H1 (cell line): ENCODE measurements at places on chromosomes 4 and X. TPM values are rescaled to one million over a fixed set of nuclear protein-coding genes. Genes with fewer than 3 reads are reported as not detected.

GRCh38 chr4:122857160-122857559 is 30.5 kb downstream of the FGF2 start:
- no peak for DNase-seq

- DNase-seq, result no peak
These were observed 526.4 kb upstream of the CXorf51A start for GRCh38 chrX:147340947-147341346.

GRCh38 chr4:9916346-9916745 is 105.0 kb downstream of the SLC2A9 start:
- no peak for DNase-seq

DNA sequence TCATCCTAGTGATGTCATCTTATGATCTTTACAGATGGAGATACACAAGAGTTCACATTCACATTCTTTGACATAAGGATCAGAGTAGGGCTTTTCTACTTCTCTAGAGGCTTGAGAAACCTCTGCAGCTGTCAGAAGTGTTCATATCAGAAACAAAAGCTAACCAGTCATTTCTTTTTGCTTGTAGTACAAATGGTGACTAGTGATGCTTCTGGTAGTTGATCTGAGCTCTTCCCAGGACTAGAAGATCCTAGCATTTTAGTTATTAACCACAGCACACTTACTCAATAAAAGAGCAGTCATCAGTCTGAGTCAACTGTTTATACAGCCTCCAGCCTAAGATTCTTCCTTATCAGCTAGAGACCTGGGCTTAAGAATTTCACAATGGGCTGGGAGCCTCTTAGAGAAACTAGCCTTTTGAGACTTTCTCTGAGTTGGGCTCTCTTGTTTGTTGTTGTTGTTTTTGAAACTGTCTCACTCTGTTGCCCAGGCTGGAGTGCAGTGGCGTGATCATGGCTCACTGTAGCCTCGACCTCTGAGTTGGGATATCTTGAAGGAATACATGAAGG is 84.1 kb downstream of the TMEM164 start:
- no peak for DNase-seq

GRCh38 chr4:126268106-126268505 is 953.4 kb downstream of the FAT4 start:
- no peak for DNase-seq

DNA sequence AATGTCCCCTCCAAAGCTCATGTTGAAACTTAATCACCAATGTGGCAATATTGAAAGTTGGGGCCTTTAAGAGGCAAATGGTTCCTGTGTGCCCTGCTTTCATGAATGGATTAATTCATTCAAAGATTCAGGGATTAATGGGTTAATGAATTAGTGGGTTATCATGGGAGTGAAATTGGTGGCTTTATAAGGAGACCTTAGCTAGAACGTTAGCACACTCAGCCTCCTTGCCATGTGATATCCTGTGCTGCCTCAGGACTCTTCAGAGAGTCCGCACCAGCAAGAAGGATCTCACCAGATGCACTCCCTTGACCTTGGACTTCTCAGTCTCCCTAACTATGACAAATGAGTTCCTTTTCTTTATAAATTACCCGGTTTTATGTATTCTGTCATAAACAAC is 2.6 kb upstream of the WDR19 start:
- DNase-seq, result no peak

- no peak for DNase-seq
These were observed 100.7 kb downstream of the SYNPO2 start for GRCh38 chr4:118989098-118990080.

GRCh38 chr4:173446416-173446815 is 47.5 kb upstream of the SCRG1 start:
- DNase-seq, result no peak

The PDE5A gene
- 29.5 and 32.4 TPM in 2 replicates for total RNA-seq

The EFHC2 gene
- total RNA-seq, result 3.3 and 3.4 TPM in 2 replicates

The HPGD gene
- total RNA-seq, result 0.59 and 1.3 TPM in 2 replicates

The WAS gene
- 0.63 and 0.80 TPM in 2 replicates for total RNA-seq

The IQCM gene
- total RNA-seq, result not detected in 2 replicates

The EGF gene
- total RNA-seq, result 1.4 and 2.6 TPM in 2 replicates
